Bronchial epithelial cell (primary cell): ENCODE measurements at places on chromosomes 11 and 22. TPM values are rescaled to one million over a fixed set of nuclear protein-coding genes. Genes with fewer than 3 reads are reported as not detected.
A peak's percentile ranks its signal among the peaks of the same experiment; 100 is the strongest.

DNA sequence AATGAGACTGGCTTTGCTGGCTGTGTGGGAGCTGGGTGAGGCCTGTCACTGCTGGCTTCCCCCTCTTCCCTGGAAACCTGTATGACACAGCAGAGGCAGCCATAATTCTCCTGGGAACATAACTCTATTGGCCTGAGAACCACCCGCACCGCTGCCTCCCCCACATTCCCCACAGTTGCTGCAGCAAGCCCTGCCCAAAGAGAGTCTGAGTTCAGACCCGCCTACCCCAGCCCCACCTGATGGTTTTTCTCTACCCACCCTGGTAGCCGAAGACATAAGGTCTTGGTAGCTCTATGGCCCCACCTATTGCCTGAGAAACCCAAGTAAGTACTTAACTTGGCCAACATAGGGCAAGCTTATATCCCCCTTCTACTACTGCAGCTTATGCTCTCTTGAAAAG lies 174.8 kb downstream of the C11orf91 start:
- no peak for DNase-seq

DNA sequence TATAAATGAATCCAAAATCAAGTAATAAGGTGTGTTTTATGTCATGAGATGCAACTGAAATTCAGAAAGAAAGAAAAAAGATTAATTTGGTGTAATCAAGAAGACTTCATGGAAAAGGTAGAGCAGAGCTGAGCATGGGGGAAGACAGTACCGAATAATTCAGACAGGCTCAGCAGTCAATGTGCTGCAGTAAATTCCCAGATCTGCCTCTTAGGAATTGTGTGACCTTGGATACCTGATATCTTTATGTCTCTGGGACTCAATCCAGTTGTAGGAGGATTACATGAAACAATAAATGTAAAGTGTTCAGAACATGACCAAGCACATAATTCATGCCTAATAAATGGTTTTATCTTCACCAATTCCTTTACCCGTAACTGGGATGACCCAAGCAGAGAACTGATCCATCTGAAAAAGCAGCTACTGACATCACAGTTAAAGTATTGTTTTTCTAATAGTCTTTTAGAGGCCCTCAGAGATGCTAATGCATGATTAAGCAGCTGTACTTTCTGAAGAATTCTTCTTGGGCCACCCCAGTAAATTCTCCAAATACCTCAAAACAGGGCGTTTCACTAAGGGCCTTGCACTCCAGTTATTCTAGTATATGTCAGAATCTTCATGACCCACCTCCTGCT lies 7.8 kb downstream of the MS4A12 start:
- DNase-seq, result no peak

Gene OR6Q1
- total RNA-seq, result not detected in 2 replicates

- peak; percentile 73 for DNase-seq
Observed at GRCh38 chr11:5624489-5625279, at the start of gene TRIM34. Gene TRIM34, plus strand, starts transcription at chr11:5625001. Its CDS starts 7,331 bp downstream, at chr11:5632332.

Gene CASP5
- total RNA-seq, result 6.9 TPM in 1 of 2 replicates, not detected in the other

DNA sequence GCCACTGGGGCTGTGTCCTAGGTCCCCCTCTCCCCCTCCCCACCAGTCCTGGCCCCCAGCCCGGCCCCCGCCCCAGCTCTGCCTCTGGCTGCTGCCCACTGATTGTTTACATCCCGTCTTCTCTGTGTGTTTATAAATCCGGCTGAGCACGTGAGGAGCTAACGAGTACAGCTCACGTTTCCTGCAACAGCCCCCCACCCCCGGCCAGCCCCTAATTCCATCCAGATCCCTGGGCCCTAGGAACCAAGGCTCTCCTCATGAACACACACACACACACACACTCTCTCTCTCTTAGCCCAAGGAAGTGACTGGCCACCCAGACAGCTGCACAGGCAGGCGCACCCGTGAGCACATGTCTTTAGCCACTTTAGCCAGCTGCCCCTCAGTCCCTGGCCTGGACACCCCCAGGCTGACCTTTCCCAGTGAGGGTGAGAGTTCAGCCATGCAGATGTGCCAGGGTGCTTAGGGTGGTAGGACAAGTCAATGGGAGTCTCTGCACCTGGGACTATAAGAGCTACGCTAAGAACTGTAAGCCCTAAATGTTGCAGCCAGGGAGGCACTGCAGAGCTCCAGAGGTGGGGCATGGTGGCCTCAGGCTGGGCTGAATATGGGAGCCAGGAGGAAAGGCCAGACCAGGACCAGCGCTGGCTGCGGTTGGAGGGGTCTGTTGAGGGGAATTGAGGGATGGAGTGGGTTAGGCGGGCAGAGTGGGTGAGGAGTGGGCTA lies 2.9 kb downstream of the CLCF1 start:
- DNase-seq, result no peak

- no peak for DNase-seq
Observed at GRCh38 chr11:34874202-34874601, 42.0 kb downstream of the APIP start.

- DNase-seq, result no peak
Observed at GRCh38 chr11:118957968-118958367, 1.9 kb downstream of the UPK2 start.

DNA sequence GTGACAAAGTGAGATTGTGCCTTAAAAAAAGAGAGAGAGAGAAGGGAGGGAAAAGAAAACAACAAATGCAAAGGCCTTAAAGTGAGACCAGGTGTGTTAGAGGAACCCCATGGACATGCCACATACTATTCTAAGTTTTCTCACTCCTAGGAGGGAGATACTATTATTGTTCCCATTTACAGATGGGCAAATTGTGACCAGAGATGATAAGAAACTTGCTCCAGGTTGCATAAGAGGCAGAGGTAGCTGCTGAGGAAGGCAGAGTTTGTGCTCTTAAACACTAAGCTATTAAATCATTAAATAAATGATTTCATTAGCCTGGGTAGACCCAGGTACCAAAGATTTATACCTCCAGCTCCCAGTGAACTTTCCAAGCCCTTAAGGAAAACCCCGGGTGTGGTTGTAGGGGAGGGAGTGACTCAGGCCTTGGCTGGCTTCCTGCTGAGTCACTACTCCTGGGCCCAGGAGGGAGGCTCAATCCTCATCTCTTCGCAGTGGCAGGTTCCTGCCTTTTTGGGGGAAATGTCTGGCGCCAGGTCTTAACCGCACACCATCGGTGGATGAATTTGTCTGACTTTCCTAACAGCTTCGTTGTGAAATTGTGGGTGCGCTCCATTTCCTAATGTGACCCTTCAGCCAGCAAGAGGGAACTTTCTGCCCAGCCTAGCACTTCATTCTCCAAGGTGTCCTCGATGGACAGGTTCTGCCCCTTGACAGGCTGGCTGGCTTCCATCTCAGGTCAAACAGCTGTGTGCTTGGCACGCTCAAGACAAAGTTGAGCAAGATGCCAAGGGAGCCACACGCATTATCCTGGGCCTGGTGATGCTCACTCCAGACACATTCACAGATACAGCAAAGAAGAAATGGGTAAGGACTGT lies 33.4 kb upstream of the PTPRJ start:
- peak; percentile 98 for DNase-seq

GRCh38 chr11:34513682-34514449 lies at the start of gene ELF5:
Gene ELF5, minus strand, starts transcription at chr11:34513794. Its CDS starts 8,045 bp downstream, at chr11:34505749.
- DNase-seq, result no peak

GRCh38 chr11:6260207-6260726 lies 629 bp downstream of the CCKBR start:
- DNase-seq, result no peak

DNA sequence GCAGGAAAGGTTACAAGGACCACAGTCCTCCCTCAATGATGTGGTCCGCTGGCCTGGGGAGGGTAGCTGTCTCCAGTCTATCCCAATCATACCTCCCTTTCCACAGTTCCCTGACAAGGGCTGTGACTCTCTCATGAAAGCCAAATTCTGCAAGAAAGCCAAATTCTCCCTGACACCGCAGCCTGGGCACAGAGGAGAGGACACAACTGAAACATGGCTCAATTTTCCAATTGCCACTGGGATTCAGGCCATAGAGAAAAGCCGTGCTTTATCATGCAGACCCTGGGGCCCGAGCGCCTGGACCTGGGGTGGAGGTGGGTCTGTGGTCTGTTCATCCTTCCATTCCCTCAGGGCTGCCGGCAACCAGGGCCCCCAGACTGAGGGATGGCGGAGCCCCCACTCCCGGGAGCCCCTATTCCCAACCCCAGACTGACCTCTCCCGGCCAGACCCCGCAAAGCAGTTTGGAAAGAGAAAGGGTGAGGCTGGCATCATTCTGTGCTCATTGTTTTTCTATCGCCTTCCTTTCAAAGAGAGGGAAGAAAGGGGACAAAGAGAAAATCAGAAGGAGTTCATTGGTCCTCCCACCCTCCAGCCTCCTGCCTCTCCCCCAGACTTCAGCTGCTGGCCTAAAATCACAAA lies 239.5 kb downstream of the BUD13 start:
- DNase-seq, result no peak

Gene SOX10
- total RNA-seq, result not detected in 2 replicates

GRCh38 chr11:46388619-46389449 lies 2.7 kb downstream of the CHRM4 start:
- no peak for DNase-seq

- DNase-seq, result peak; percentile 52
Observed at GRCh38 chr11:126163074-126163700, 48.3 kb downstream of the RPUSD4 start.

DNA sequence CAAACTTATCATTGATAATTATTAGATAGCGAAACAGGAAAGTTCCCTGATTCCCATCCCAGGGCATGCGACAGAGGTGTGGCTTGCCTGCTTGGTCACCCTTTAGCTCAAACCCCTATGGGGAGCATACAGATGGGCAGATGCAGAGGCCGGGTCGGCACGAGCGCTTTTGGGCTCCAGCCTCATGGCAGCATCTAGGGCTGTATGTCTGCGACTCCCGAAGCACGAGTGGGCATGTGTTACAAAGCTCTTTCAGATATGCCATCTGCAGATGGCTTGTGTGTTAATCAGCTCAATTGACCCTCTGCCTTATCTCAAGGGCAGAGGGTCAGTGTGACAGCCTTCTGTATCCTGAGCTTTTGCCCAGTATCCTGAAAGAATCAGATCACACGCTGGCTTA lies 2069.3 kb upstream of the RAG2 start:
- no peak for DNase-seq

DNA sequence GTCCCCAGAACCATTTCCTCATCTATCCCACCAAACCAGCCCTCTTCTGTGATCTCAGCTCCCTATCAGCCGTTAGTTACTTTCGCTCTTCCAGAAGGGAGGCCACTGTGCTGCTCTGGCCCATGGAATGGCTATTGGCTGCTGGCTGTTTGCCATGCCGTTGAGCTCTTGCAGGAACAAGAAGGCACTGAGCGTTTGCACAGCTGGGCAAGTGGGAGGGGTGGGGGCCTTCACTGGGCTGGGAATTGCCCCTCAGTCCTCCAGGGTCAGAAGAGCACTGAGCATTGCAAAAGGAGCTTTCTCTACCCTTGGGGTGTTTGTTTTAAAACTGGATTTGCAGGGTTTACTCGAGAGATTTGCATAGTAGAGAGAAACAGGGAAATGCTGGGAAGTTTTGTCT lies 129.0 kb upstream of the PARVA start:
- peak; percentile 74 for DNase-seq

DNA sequence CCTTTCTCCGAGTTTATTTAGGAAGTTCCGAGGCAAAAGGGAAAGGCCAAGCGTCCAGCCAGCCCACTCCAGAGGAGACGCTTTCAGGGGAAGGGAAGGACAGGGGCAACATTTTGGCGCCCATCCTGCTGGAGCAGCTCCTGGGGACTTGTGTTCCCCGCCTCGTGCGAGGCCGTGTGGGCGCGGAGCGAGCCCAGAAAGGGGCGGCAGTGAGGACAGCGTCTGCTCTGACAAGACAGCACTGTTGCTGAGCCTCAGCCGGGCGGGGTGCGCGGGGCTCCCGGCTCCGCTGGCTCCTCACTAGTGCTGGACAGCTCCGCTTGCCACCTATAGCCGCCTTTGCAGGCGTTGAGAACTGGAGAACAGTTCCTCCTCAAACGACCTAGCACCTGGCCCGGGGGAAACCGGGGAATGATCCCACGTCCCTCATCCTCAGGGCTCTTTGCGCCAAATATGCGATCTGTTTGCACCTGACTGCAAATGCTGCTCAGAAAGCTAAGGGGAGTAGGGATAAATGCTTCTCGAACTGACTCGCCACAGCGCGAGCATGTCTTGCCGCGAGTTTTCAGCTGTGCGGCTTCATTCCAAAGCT lies 722 bp upstream of the GUCY1A2 start:
- peak; percentile 41 for DNase-seq

Gene CD59
- total RNA-seq, result 142 and 193 TPM in 2 replicates

DNA sequence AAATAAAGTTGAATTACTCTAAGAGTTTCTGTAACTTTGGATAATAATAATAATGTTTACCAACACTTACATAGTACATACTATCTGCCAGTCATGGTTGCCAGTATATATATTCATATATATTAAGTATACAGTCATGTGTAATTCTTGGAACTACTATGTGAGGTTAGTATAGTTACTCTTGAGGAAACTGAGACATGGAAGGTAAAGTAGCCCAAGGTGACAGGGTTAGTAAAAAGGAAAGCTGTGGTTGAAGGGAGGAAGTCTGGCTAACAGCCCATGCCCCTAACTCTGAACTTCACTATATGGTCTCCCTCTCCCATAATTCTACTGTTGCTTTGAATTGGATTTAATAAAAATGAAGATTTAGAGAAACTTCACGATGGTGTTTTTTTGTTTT lies 24.9 kb downstream of the FDX1 start:
- DNase-seq, result no peak

- DNase-seq, result no peak
Observed at GRCh38 chr11:118923721-118924587, 1.8 kb downstream of the BCL9L start.

DNA sequence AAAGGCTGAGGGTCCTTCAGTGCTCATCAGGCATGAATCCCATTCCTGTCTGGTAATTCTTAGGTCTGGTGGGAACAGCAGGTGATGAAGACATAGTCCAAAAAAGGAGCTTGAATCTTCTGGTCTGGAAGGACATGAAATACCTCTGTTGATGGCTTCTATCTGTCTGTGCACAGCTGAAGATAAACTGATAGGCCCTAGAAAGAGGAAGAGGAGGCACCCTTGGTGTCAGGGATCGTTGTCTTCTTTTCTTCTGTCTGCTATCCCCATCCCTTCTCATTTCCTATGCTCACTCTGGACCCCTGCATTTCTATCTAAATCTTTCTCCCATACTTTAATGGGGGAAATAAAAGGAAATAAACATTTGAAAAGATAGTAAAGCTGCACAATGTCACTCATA lies 9.4 kb downstream of the AGBL2 start:
- no peak for DNase-seq
